ENCODE measurements at places on chromosomes 6 and 20.
A peak's percentile ranks its signal among the peaks of the same experiment; 100 is the strongest.

- H3K4me3 ChIP-seq = no peak overlapping the region
- H3K27ac ChIP-seq = no peak overlapping the region
- H3K36me3 ChIP-seq = peaks cover 84% of the 10 kb centered on the region
- no peak for DNase-seq
- no peaks in the 10 kb centered on the region for H3K27me3 ChIP-seq
- H3K4me1 ChIP-seq = no peaks in the 10 kb centered on the region
Measured at GRCh38 chr6:17624396-17624795, 24.3 kb downstream of the FAM8A1 start.

GRCh38 chr6:20900389-20901160, 366.3 kb downstream of the CDKAL1 start:
- H3K4me3 ChIP-seq = no peak overlapping the region
- H3K27ac ChIP-seq = no peak overlapping the region
- DNase-seq = no peak
- no peaks in the 10 kb centered on the region for H3K36me3 ChIP-seq

GRCh38 chr20:24767623-24768100, 181.4 kb upstream of the CST7 start:
- no peak overlapping the region for H3K4me3 ChIP-seq
- peaks cover 15% of the 10 kb centered on the region for H3K4me1 ChIP-seq
- no peak for DNase-seq

GRCh38 chr6:166752928-166753721, 126.1 kb upstream of the RPS6KA2 start:
- H3K4me3 ChIP-seq = no peak overlapping the region
- DNase-seq = no peak
- no peaks in the 10 kb centered on the region for H3K27me3 ChIP-seq
- no peaks in the 10 kb centered on the region for H3K4me1 ChIP-seq
- H3K27ac ChIP-seq = no peak overlapping the region

DNA sequence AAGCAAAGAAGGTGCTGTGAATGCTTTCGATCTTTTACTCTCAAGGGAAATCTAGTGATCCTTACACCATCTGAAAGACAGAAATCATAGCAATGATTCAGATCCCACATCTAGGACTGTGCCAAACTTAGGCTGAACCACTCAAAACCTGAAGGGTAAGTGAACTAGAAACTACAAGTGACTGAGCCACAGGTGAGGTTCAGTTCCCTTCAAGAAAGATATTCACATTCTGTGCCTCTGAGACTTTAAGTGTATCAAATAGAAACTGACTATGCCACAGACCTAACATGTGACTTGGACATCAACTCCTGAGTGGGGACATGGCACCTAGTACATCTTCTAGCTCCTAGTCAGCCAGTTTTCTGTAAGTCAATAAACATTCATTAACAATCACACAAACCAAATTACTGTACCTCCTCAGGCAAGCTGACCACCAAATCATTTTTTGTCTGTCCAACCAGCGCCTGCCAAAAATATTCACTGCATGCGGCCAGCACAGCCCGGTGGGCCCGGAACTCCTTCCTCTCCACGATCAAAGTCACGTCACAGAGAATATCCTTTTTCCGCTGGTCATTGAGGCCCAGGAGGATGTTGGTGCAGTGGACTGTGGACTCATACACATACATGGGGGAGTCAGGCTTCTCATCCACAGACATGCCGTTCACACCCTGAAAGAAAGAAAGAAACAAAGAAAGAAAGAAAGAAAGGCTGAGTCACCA, 114.1 kb downstream of the GJA10 start:
- H3K27me3 ChIP-seq = no peaks in the 10 kb centered on the region
- no peaks in the 10 kb centered on the region for H3K36me3 ChIP-seq
- H3K4me3 ChIP-seq = no peak overlapping the region
- no peak for DNase-seq
- peak overlapping the region; percentile 58 for H3K27ac ChIP-seq

DNA sequence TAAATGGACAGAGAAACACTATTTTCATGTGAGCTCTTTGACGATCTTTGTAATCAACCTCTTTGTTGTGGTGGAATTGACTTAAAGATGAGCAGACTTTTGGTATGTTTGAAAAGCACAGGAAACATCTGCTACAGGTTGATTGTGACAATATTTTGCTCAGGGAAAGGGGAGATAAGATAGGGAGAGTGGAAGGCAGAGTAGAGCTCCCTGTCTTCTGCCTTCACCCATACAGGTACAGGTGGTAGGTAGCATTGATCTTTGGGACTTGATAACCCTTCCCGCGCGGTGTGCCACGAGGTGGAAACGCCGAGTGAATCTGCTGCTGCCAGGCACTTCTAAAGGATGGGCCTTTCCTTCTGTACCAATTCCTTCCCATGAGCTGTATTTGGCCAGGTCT, 183.6 kb downstream of the UTRN start:
- no peak overlapping the region for H3K4me3 ChIP-seq
- no peak overlapping the region for H3K27ac ChIP-seq
- no peaks in the 10 kb centered on the region for H3K36me3 ChIP-seq
- H3K4me1 ChIP-seq = no peaks in the 10 kb centered on the region
- no peak for DNase-seq

DNA sequence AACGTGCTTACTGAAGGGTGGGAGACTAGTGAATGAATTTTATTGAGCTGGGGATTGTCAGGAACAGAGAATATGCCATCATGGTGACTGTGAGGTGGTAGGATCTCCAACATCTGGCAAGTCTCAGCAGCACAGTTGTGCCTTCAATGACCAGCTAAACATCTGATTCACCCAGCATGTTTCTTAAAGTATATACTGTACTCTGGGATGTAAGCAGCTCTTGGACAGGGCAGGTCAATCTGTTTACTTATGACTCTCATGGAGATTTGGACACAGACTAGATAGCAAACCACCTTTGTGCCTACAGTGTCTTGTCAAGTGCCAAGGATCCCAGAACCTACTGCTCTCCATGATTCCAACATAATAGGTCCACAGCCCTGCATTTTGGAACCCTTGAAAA, 801.0 kb upstream of the CITED2 start:
- H3K36me3 ChIP-seq = no peaks in the 10 kb centered on the region
- H3K4me1 ChIP-seq = no peaks in the 10 kb centered on the region
- H3K27ac ChIP-seq = no peak overlapping the region
- no peak overlapping the region for H3K4me3 ChIP-seq

DNA sequence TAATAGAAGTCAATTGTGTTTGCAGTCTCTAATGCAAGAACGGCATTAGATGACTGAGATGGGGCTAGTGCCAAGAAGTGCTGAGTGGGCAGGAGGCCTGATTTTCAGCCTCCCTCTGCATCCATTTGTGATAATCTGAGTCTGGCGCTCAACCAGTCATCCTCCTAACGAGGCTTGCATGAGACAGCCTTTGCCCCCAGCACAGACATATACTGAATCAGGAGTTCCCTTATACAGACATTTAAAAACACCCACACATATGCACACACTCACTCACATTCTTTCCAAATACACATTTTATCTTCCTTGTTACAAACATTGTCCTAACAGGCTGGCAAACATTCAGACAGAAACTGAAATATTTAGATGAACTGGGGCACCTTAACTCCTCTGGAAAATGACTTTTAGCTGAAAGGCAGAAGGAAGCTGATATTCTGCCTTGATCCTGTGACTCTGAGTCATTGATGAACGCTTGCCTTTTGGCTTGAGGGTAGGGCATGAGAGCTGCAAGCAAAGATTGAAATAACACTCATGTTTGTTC, 562.3 kb downstream of the DHX35 start:
- H3K4me1 ChIP-seq = peaks cover 2% of the 10 kb centered on the region
- H3K4me3 ChIP-seq = no peak overlapping the region
- no peaks in the 10 kb centered on the region for H3K27me3 ChIP-seq
- no peaks in the 10 kb centered on the region for H3K36me3 ChIP-seq
- DNase-seq = peak; percentile 14

GRCh38 chr20:11018668-11019170, 344.9 kb upstream of the JAG1 start:
- H3K27ac ChIP-seq = no peak overlapping the region
- no peaks in the 10 kb centered on the region for H3K27me3 ChIP-seq
- no peak for DNase-seq
- no peaks in the 10 kb centered on the region for H3K36me3 ChIP-seq
- no peak overlapping the region for H3K4me3 ChIP-seq

DNA sequence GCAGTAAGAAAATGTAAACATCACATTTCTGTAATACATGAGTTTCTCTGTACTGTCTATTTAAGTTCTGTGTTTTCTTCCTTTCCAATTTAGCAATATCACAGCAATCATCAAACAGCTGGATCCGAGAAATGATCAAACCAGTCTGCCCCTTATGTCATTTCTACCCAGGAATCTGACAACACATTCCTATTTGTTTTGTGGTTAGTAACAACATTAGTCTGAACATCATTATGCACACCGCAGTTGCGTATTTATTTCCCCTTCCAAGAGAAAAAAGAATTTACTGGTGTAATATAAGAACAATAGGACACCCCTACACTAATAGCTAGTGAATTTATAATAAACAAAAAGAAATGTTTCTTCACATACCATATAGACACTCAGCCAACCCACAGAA, 179.5 kb downstream of the BTBD9 start:
- H3K36me3 ChIP-seq = no peaks in the 10 kb centered on the region
- no peak for DNase-seq
- no peaks in the 10 kb centered on the region for H3K4me1 ChIP-seq
- no peak overlapping the region for H3K4me3 ChIP-seq
- H3K27ac ChIP-seq = no peak overlapping the region

DNA sequence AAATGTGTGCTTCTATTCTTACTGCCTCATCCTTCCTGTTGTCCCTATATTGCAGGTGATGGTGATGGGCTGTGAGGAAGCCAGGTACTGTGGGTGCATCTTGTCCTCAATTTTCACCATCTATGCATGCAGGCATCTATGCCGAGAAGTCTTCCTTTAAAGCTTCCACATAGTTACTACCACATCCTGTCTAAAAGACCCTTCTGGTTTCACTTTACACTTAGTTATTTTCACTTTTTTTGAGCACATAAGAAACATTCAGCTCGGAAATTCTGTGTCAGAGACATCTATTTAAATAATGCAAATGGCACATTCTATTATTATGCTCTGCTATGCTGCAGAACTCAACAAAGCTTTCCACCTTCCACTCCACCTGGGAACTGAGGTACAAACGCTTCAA, 28.2 kb upstream of the FABP7 start:
- no peaks in the 10 kb centered on the region for H3K4me1 ChIP-seq
- no peak overlapping the region for H3K4me3 ChIP-seq
- no peaks in the 10 kb centered on the region for H3K36me3 ChIP-seq
- H3K27me3 ChIP-seq = peaks cover under 1% of the 10 kb centered on the region

DNA sequence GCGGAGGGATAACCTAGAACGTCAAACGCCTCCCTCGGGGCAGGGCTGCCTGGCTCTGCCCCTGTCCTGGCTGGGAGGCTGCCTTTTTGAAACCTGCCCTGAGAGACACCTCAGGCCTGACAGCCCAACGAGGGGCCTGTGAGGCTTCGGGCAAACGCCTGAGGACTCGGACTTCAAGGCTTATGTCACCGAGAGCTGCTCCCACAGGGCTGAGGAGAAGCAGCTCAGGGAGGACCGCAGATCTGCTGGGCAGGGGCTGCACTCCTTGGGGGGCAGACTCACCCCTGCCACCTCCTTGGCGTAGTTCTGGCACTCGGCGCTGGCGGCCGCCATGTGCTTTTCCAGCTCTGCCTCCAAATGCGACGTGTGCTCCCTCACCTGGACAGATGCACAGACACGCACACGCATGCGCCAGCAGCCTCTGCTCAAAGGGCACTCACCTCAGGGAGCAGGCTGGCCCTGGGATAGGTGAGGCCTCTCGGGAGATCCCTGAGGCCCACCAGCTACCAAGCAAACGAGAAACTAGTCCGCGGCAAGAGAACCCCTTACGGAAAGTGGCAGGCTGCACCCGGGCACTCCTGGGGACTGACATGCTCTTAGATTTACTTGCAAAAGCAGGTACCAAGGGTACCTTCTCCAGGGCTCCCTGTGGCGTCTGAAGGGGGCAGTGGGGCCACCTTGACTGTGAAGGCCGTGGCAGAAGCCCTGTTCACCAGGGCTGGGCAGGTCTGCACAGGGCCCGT, 49.6 kb downstream of the DSTN start:
- no peak overlapping the region for H3K4me3 ChIP-seq
- H3K36me3 ChIP-seq = peaks cover 66% of the 10 kb centered on the region
- H3K4me1 ChIP-seq = no peaks in the 10 kb centered on the region
- H3K27me3 ChIP-seq = no peaks in the 10 kb centered on the region
- H3K27ac ChIP-seq = no peak overlapping the region

DNA sequence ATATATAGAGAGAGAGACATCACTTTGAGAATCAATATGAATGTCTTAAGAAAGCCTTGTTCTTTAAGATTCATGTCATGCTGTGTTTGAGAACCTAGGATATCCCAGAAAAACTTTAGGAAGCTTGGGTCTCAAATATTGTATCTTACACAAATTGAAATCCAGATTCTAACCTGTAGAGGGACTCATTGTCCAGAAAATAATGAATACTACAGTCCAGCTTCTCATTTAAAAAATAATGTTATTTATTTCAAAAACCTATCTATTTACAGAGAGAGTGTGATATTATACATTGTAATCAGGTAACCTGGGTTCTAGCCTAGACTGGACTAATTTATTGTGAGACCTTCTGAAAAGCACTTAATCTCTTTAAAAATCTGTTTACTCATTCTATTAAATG, 4.2 kb downstream of the RFX6 start:
- no peak overlapping the region for H3K4me3 ChIP-seq
- H3K27me3 ChIP-seq = peaks cover 14% of the 10 kb centered on the region
- no peaks in the 10 kb centered on the region for H3K4me1 ChIP-seq
- DNase-seq = no peak
- H3K27ac ChIP-seq = no peak overlapping the region

- no peaks in the 10 kb centered on the region for H3K4me1 ChIP-seq
- H3K36me3 ChIP-seq = no peaks in the 10 kb centered on the region
- H3K27ac ChIP-seq = peak overlapping the region; percentile 92
- peak overlapping the region; percentile 29 for H3K4me3 ChIP-seq
Measured at GRCh38 chr6:44342052-44342451, 398 bp upstream of the SPATS1 start.

- H3K27ac ChIP-seq = no peak overlapping the region
- H3K4me3 ChIP-seq = no peak overlapping the region
- peaks cover 79% of the 10 kb centered on the region for H3K36me3 ChIP-seq
- H3K4me1 ChIP-seq = no peaks in the 10 kb centered on the region
Measured at GRCh38 chr6:125918681-125919566, 37.6 kb upstream of the HINT3 start.

- peak overlapping the region; percentile 96 for H3K27ac ChIP-seq
- peaks cover 6% of the 10 kb centered on the region for H3K36me3 ChIP-seq
- peaks cover 18% of the 10 kb centered on the region for H3K4me1 ChIP-seq
- H3K27me3 ChIP-seq = no peaks in the 10 kb centered on the region
Measured at GRCh38 chr6:158031381-158032353, 50.0 kb downstream of the SYNJ2 start.

- H3K4me1 ChIP-seq = no peaks in the 10 kb centered on the region
- H3K4me3 ChIP-seq = no peak overlapping the region
- H3K36me3 ChIP-seq = no peaks in the 10 kb centered on the region
- H3K27ac ChIP-seq = no peak overlapping the region
Measured at GRCh38 chr6:36703982-36704381, 6.4 kb downstream of the RAB44 start.

DNA sequence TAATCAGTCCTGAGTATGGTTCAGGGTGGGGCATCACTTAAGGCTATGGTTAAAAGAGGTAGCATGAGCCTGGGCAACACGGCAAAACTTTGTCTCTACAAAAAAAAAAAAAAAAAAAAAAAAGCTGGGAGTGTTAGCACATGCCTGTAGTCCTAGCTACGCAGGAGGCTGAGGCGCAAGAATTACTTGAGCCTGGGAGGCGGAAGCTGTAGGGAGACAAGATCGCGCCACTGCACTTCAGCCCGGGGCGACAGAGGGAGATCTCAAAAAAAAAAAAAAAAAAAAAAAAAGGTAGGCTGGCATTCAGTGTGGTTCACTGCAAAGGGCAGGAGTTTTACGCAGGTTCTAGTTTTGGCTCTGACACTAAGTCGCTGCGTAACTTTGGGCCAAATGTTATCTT, 15.1 kb downstream of the ELOVL2 start:
- no peaks in the 10 kb centered on the region for H3K27me3 ChIP-seq
- H3K4me3 ChIP-seq = no peak overlapping the region
- no peak overlapping the region for H3K27ac ChIP-seq
- H3K4me1 ChIP-seq = no peaks in the 10 kb centered on the region

Measured in SK-N-SH (cell line).